Activated CD4-positive, CD25-positive, alpha-beta regulatory T cell (primary cell): ENCODE measurements at places on chromosomes 6 and 20.

GRCh38 chr20:54407459-54407858, 67.9 kb upstream of the DOK5 start:
- DNase-seq = no peak

DNA sequence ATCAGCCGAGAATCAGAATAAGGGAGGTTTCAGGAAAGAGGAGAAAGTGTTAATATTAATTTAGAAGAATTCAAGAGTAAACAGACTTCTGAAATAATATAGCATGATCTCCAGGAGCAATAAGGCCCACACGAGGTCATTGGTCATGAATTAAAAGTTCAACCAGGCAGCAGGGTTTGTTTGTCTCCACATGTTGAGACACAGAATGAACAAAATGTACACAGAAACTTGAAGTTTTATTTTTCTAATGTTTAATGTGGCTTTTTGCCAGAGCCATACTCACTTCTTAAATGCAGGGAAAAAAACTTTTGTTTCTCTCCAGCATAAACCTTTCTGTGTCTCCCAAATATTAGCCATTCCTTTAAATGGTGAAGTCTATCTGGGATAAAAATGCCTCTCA, 504.5 kb downstream of the HDGFL1 start:
- DNase-seq = no peak

DNA sequence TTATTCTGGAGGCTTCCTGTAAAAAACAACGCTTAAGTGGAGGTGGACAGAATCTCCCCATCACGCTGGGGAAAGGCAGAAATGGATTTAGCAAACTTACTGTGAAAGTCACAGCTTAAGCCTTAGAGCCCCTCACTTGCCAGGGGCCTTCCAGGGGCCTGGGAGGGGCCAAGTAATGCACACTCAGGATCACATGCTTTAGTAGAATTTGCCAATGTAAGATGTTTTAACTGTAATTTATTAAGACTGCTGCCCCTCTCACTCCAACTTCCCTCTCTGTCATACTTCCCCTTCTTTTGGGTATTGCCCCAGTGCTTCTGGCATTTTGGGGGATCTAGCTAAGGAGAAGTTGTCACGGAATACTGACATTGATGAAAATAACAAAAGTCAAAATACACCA, 12.6 kb upstream of the ADA start:
- DNase-seq = no peak

- DNase-seq = no peak
Observed at GRCh38 chr6:165636402-165637048, 26.5 kb downstream of the PDE10A start.

- DNase-seq = no peak
Observed at GRCh38 chr6:134315974-134316441, 1.9 kb downstream of the SGK1 start.

- DNase-seq = no peak
Observed at GRCh38 chr6:62775427-62776022, 435.7 kb upstream of the FKBP1C start.

DNA sequence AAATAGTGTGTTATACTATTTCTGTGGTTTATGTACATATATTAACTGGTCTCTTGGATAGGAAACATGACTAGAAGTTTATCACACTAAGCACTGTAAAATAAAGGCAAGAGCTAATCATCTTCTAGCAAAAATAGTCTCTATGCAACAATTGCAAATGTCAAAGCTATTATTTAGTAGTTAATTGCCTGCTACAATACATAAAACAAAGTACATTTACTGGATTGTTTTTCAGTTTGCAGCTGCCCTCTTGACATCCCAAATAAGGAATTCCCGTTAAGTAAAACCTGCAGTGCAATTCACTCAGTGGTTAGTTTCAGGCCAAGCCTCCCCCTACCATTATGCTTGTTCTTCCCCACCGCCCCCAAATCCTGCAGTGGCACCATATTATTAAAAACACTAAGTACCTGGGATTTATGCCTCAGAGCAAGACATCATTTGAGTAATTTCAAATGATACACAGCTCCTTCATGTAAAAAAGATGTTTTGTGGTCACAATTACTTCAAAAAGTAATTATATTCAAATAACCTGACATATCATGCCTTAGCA, 1.6 kb upstream of the ATP5F1E start:
- DNase-seq = no peak

DNA sequence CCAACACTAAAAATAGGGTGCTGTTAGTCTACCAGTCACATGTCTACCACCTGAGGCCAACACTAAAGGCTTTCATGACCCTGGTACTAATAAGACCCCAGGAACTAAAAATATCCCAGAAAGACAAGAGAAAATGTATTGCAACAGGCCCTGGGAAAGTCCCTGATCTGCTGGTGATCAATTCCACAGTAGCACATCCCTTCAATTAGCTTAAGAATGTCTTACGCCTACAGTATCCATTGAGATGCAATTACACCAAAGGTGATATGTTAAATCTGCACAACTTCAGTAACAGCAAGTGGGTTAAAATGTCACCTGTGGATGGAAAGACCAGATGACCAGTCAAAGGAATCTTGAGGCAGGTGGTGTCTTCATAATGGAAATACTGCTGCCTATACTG, 3.1 kb downstream of the SEMG1 start:
- no peak for DNase-seq
